Dermis blood vessel endothelial cell (primary cell): ENCODE measurements at places on chromosomes 2 and 18. TPM values are rescaled to one million over a fixed set of nuclear protein-coding genes. Genes with fewer than 3 reads are reported as not detected.

IL18RAP gene
- not detected in 2 replicates for total RNA-seq

VWA3B gene
- total RNA-seq = not detected in 2 replicates

TMEM127 gene
- 24.7 and 32.0 TPM in 2 replicates for total RNA-seq

FOXD4L1 gene
- 0.05 and 0.17 TPM in 2 replicates for total RNA-seq

DCC gene
- not detected in 2 replicates for total RNA-seq

PROKR1 gene
- under 0.01 TPM in 1 of 2 replicates, not detected in the other for total RNA-seq

CEP68 gene
- 38.5 and 44.4 TPM in 2 replicates for total RNA-seq

SNORC gene
- total RNA-seq = 0.34 and 0.84 TPM in 2 replicates

PSMG2 gene
- total RNA-seq = 72.6 and 79.0 TPM in 2 replicates

GALNT14 gene
- 0.56 and 1.7 TPM in 2 replicates for total RNA-seq
